ENCODE measurements at places on chromosomes 13 and 19.

DNA sequence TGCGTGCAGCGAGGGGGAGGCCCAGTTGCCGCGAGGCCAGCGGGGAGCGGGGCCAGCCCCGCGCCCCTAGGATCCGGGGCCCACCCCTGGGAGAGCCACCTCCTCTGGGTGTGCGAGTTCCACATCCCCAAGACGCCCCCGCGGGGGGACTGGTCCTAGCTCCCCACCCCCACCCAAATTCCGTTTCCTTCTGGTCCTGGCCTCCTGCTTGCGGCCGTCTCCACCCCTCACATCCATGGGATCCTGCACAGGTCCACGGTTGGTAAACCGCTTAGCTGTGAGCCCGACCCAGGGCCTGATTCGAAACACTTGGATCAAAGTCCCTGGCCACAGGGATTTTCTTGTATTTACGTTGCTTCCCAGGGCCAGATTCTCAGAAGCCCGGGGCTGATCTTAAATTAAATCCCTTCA, 324 bp upstream of the FBXO17 start:
- no peak for DNase-seq

DNA sequence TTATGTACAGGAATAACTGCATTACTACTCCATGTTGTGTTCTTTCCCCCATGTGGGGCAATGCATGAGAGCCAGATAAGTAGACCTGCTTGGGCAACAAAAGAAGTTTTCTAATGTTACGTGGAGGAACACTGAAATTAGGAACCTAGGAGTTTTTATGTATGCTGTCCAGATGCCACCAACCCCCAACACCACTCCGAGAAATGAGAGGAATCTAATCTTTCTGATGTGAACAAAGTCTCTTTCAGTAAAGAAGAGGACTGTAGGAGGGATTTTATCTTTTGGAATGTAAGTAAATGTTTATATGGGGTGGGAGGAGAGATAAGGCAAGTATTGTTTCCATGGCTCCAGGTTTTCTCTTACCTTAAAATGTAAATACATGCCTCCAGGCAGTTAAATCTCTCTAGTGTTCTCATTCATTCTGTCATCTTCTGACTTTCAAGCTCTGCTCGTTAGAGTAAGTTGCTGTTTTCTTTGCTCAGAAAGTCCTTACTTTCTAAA, 820.6 kb downstream of the PCDH17 start:
- DNase-seq, result no peak

DNA sequence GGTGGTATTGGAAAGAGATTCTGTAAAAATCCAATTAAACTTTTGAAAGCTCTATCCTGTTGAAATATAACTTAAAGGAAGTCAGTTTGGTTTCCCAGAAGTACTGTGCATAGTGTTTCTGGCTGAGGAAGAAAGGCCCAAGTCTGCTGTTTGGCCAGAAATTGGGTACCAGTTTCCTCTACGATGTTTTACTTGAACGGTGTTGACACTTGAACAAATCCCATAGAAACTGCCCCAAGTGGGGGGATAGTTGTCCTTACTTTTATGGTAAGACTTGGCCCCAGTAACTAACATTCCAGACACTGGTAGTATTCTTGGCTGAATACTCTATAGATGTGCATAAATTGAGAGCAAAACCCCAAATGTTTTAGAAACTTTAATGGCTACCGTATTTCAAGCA, 14.2 kb downstream of the KLF5 start:
- DNase-seq, result no peak

GRCh38 chr13:31167490-31167889, 5.8 kb upstream of the HSPH1 start:
- DNase-seq, result no peak

DNA sequence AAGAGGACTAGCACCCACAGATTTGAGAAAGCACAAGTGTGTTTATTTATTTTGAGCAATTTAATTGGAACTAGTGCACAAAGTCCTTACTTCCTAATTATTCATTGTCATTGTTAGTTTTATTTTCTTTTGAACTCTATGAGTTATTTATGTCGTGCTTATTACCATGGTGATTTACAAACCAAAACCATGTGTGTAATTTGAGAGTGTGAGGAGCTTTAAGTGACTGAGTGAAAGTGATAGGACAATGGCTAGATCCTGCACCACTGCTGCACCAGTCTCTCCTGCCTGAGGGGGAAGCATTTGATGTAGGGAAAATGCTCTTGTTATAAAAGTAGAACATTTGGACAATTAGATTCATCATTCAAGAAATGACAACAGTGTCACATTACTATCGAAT, 172.3 kb upstream of the KLF12 start:
- DNase-seq, result peak; percentile 65

DNA sequence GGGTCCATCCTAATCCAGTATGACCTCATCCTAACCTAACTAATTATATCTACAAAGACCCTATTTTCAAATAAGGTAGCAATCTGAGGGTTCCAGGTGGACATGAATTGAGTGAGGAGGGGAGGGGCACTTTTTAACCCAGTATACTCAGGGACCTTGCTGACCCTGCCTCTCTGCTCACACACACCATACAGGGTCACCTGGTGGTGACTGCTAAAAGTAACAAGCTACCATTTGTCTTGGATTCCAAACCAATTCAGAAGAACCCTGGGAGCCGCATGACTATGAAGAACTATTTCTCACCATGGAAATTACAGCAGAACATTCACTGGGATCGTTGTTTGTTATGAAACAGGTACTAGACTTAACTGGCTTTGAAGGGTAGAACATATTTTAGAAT, 151.9 kb downstream of the LACC1 start:
- no peak for DNase-seq

- DNase-seq, result no peak
Measured at GRCh38 chr19:18437491-18438330, at the start of gene ISYNA1. Gene ISYNA1 (minus strand): TSS chr19:18438133. CDS start chr19:18437979, 154 bp downstream.

- no peak for DNase-seq
Measured at GRCh38 chr13:60267498-60268202, 103.9 kb upstream of the DIAPH3 start.

DNA sequence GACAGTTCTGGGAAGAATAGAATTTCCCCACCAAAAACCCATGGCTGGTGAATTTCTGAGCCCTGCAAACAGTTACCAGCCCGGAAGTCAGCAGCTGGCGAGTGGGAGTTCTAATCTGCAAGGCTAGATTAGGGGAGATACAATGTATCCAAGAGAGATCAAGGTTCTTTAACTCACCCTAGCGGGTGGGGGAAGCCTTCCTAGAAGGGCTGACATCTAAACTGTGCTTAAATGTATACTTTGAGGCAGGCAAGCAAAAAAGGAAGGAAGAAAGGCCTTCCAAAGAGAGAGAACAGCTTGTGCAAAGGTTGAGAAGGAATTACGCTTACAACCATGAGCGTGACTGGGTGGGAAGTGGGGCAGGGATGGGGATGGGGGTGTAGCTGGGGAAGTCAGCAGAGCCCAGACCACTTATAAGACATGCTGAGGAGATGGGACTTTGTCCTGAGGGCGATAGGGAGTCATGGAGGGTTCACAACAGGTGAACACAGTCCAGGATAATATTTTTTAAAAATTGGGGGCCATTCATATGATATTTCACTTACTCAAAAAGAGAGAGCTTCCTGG, 20.8 kb upstream of the ZNRF4 start:
- no peak for DNase-seq

GRCh38 chr19:7701049-7701653, 780 bp downstream of the FCER2 start:
- no peak for DNase-seq

- DNase-seq, result no peak
Measured at GRCh38 chr19:16566161-16566560, 6.1 kb downstream of the SLC35E1 start.

GRCh38 chr19:40590464-40591265, 10.5 kb upstream of the LTBP4 start:
- DNase-seq, result no peak

DNA sequence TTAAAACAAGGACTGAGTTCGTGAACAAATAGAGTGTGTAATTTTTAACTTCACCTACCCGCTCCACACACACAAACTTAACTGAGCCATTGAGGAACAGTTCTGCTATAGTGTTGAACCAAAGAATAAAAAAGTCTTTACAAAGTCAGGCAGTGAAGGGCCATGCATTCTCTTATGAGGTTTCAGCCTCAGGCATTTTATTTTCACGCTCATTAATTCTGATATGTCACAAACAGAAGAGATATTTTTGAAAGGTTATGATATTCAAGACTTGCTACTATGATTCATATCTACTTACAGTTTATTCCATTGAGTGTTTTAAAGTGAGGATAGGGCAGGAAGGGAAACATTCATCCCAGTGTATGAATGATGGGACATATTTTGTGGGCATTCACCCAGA, 282.2 kb downstream of the SLITRK5 start:
- DNase-seq, result no peak

DNA sequence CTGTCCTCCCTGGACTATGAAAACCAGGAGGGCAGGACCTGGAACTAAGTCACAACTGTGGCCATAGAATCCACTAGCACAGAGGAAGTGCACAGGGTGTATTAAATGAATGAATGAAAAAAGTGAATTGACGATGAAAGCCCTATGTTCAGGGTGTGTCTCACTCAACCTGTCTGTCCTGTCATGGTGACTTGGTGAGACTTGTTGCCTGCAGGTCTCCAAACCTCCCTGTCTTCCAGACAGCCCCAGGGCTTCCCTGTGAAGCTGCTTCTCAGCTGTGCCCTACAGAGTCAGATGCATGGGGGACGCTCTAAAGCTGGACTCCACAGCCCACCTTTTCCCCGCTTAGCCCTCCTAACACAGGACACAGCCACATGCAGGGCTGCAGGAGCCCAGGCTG, 4.8 kb upstream of the IGFL1 start:
- DNase-seq, result no peak

GRCh38 chr13:25171517-25172302, at the start of gene AMER2:
Gene AMER2 (minus strand): TSS chr13:25172288. CDS start chr13:25171619, 669 bp downstream.
- no peak for DNase-seq

DNA sequence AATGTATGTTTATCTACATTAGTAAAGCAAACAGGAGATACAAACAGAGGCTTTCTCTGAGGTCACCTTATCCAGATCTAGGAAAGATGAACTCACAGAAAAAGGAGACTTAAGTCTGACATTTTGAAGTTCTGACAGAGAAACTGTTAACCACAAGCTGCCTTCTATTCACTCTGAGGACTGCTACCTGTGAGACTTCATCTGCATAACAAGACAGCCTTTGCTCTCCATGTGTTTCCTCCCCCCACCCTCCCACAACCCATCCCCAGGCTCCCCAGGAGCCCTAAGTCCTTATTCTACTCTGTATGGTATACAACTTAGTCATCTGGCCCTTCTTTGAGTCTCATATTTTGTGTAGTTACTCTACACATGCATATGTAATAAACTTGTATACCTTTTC, 699.0 kb downstream of the FGF9 start:
- DNase-seq, result no peak

DNA sequence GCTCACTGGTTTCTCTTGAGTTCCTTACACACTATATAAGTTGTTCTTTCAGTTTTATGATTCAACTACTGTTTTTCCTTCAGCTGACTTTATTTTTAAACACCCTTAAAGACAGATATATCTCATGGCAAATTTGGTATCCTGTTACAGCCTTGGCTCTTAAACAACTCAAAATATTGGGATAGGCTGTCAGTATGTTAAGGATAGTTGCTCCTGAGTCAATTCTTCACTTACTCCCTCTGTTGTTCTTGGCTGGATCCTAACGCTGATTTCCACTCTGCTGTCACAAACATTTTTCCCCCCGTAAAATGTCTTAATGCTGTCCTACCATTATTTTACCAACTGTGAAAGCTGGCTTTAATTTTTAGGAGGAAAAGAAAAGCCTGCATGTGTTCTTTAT, 1.2 kb downstream of the KCNRG start:
- no peak for DNase-seq

DNA sequence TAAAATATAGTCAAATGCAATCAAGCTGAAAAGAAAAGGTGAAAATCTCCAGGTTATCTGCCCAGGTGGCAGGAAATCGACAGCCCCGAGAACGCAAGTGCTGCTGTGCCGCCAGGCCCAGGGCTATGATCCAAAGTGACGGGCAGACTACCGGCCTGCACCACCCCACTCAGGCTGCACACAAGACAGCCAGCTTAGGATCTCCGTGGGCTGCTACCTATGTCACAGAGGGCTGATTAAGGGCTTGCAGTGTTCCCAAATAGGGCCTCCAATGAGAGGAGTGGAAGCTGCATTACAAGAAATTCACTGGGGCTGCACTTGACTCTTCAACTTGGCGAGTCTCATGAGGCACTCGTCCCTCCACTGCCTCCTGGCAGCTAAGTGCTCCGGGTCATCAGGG, 121.8 kb downstream of the CRYL1 start:
- no peak for DNase-seq

DNA sequence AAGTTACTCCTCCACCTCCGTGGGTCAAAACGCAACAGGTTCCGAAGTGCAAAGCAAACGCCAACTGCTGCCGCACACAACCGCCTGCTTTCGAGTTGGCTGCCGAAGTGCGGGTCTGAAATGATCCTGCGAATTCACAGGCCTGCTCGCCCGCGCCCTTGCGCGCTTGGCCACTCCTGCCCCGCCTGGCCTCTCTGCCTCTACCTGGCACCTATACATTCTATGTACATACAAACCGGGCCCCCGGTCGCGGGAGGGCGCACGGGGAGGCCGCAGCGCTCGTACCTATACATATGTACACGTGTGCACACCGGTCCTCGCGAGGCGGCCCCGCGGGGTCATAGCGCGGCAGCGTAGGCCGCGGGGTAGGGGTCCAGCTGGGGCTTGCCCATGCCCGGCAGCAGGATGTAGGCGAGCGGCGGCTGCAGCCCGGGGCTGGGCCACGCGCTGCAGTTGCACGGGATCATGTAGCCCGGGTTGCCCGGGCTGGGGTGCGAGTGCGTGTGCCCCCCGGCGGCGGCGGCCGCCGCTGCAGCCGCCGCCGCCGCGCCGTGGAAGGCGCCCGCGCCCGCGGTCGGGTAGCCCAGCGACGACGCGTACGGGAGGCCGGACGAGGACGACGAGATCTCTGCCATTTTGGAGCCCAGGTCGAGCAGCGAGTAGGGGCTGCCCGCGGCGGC, 1.3 kb downstream of the SOX21 start:
- DNase-seq, result no peak

- no peak for DNase-seq
Measured at GRCh38 chr13:99260216-99260615, 2.0 kb upstream of the GPR18 start.

GRCh38 chr13:68185444-68186141, 955.5 kb upstream of the PCDH9 start:
- DNase-seq, result peak; percentile 24

GRCh38 chr13:111640006-111640405, 319.6 kb downstream of the TEX29 start:
- DNase-seq, result no peak

DNA sequence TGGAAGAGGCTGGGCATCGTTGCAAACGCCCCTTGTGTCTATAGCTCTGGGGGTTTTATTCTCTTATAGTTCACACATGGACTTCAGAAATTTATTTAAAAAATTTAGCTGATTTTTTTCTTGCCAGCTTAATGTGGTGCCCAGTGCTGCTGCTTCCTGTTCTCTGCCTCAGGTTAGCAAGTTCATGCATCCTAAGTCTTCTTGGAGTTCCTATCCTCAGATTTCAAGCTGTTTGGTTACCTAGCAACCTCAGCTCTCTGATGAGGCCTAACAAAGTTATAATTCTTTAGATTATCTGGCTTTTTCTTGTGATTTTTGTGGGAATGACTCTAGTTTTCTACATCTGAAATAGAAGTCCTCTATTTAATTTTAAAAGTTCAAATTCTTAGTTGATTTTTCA, 250.9 kb downstream of the MAB21L1 start:
- DNase-seq, result no peak

All from fibroblast of the conjunctiva (primary cell).